H4 (cell line): ENCODE measurements at places on chromosomes 7 and 10. TPM values are rescaled to one million over a fixed set of nuclear protein-coding genes. Genes with fewer than 3 reads are reported as not detected.

DNA sequence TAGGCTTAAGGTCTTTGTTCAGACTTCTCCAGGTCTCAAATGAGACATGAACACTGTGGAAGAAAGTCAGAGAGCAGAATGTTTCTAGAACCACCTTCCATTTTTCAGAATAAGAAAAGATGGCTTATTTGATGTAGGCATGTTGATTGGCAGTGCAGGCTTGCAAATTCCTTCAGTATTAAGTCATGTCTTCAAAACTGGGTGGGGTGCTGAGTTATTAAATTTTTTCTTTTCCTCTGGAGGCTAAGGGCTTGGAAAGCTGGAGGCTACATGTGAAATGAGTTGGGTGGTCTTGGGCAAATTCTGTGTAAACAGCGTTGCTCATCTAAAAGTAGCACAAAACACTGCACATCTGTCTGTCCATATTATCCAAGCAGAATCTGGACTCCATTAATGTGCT is 62.8 kb downstream of the PRTFDC1 start:
- DNase-seq: no peak

GRCh38 chr7:135117096-135117495 is 30.8 kb upstream of the TMEM140 start:
- DNase-seq: no peak

- DNase-seq: no peak
Observed at GRCh38 chr7:17402628-17403278, 104.3 kb downstream of the AHR start.

- DNase-seq: no peak
Observed at GRCh38 chr10:14349081-14349480, 18.4 kb upstream of the FRMD4A start.

DNA sequence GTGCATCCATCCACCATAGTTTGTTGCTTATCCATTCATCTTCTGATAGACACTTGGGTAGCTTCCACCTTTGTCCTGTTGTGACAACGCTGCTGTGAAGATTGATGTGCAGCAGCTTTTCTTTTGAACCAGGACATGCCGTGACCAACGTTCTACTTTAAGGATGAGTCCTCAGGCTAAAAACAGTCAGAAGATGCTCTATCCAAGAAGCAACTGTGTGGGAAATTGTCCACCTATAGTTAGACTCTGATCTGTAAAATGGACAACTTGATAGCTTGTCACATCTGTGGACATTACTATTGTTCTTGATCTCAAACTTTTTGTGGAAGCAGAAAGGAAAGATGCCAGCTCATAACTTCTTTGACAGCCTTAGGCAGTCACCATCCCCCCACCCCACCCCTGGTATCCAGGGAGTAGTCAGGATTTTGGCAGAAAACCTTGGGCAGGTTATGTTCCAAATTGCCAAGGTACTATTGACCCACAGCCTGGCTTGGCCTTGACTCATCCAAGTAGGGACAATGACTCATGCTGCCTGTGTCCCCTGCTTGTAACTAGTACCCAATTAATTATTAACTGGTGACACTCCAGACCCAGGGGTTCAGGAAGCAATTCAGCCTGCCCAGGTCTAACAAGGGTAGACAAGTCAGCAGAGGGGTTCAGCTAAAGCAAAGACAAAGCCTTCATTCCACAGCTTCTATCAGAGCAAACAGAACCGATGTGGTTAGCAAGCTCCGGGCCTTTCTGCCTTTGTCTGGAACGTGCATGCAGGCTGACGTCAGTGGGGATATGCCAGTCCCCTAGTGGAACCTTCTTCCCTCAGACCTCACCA is 99.6 kb upstream of the ANLN start:
- no peak for DNase-seq

- no peak for DNase-seq
Observed at GRCh38 chr7:107882766-107883165, 8.2 kb upstream of the DLD start.

- no peak for DNase-seq
Observed at GRCh38 chr7:33918438-33919143, 13.3 kb downstream of the BMPER start.

Gene FRMPD2
- 0.02 TPM in 1 of 2 replicates, not detected in the other for total RNA-seq

Gene MRC1
- total RNA-seq: not detected in 2 replicates

Gene RHBDD2
- 67.3 and 96.3 TPM in 2 replicates for total RNA-seq

Gene MSMB
- total RNA-seq: not detected in 2 replicates

Gene DOCK1
- total RNA-seq: 28.9 and 34.4 TPM in 2 replicates

Gene INHBA
- 1.2 and 2.2 TPM in 2 replicates for total RNA-seq

Gene ZPBP
- total RNA-seq: not detected in 2 replicates

Gene NAT16
- not detected in 2 replicates for total RNA-seq
